Pons (tissue), 1 donor: ENCODE measurements at places on chromosomes 5 and 9.

GRCh38 chr5:142944140-142944539, 174.0 kb downstream of the ARHGAP26 start:
- no peak for DNase-seq

DNA sequence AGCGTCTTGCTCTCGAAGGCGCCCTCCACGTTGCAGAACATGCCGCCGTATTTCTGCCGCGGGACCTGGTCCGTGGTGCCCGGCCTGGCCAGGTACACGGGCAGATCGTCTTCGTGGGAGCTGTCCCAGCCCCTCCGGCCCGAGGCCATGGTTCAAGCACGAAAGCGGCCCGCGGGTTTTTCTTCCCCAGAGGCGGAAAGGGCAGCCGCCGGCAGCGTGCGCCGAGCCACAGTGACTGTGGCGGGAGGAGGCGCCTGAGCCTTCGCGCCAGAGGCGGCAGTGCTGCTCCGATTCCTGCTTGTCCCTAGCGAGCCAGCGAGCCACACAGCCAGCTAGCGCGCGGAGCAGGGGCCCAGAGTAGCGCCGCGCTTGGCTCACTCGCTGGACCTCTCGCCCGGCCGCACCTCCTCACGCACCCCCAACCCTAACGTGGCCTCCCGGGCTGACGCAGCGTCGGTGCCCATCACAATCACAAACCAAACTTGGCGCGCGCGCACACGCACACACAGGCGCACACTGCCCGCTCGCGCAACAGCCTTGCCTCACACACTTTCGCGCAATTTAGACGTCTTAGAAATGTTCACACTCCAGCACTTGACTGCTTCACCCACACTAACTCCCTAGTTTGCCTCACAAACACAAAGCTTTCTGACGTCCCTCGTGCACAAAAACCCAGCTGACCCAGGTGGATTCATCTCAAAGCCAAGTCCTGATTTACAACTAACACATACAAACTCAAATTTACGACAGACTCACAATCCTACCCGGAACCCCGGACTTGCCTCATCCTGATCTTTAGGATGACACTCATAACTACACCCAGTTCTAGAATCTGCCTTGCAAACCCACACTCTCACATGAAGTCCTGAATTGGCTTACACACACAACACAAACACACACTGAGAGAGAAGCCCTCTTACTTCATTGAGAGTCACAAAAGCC, at the start of gene DPYSL3:
TSS of gene DPYSL3 (minus strand) at position 359 of the 942 bp plus-strand sequence. CDS start at position 149, 210 bp downstream.
- DNase-seq: peak; percentile 32

DNA sequence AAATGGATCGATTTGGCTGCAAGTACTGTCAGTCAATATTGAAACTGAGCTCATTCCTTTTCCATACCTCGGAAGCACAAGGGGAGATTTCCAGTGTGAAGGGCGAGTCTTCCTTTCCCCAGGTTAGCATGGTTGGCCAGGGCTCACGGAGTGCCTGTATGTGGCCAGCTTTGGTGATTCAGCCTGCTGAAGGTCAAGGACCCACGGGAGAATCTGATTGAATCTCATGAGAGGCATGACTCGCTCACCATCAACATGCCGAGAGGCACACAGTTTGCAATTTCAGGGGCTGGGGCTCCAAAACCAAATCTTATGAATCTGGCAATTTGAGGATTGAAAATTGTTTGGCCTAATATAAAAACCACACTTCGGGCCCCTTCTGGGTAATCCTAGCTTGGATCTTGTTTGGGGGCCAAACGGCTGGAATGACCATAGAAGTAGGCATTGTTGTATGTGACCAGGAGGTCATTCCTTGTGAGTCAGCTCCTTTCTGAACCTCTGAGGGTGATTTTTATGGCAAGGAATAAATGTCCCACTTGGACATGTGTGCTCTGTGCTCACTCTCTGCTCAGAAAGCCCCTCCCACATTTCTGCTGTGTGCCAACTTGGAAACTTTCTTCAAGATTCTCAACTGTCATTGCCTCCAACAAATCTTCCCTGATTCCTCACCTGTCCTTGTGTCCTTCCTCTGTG, 69.8 kb downstream of the DOCK2 start:
- DNase-seq: no peak

- DNase-seq: no peak
Measured at GRCh38 chr9:103999375-104000062, 94.6 kb upstream of the SMC2 start.

GRCh38 chr9:126761274-126761673, 43.6 kb upstream of the ZBTB43 start:
- no peak for DNase-seq

GRCh38 chr9:110126986-110127864, 80.7 kb downstream of the C9orf152 start:
- no peak for DNase-seq

DNA sequence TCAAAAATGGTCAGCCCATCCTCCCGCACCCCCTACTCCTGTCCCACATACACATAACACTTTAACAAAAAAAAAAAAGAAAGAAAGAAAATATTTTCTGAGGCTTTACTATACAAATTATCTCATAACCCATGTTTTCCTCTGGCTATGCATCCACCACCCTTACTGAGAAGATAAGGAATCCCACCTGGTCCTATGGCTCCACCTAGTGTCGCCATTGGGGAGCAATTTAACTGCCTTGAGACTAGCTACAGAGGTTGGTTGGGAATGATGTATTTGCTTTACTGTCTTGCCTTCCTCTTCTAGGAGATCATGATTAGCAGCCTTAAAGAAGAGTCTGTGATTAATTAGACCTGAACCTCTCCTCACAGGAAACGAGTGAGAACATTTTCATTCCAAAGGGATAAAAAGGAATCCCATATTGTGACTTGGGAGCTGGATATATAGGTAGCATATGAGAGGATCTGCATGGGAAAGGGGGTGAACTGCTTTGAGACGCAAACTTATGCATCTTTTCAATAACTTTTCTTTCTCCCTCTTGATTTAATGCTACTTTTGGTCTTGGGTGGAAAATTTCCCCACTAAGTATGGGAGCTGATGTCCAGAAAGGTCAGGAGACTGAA, 77.7 kb upstream of the SELENOP start:
- peak; percentile 97 for DNase-seq

DNA sequence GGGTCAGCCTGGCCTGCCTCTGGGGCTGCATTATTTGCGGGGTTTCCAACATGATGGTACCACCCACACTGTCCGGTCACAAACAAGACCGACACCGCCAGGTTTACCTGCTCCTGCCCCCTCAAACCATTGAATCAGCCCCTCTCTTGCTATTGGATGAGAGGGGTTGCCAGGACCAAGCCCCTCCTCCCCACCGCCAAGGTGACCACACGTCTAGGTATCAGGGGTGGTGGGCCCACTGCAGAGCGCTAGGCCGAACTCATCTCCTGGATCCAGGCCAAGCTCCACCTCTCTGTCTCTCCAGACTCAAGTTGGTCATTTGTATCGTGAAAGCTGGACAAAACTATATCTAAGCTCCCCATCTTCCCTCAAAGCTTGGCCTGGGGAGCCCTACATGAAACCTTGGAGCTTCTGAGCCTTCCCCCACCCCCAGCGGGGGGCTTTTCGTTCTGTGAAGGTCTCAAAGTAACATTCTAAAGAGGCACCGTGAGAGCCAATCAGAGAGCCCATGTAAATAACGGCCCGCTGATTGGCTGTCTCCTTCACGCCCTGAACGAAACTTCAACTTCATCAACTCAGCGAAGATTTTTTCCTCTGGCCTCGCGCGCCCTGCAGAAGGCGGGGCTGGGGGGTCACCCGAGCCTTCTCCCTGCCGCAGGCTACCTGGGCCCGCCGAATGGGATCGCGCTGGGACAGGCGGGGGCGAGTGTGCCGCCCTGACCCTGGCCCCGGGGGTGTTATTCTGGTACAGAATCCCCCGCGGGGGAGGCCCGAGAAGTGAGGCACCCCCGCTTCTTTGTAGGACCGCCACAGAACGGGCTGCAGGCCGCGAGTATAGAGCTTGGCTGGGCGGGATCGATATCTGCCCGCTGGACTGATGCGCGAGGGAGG, 49.6 kb upstream of the PSD2 start:
- DNase-seq: peak; percentile 86

- DNase-seq: no peak
Measured at GRCh38 chr5:30069441-30070263, 1123.8 kb upstream of the CDH6 start.

DNA sequence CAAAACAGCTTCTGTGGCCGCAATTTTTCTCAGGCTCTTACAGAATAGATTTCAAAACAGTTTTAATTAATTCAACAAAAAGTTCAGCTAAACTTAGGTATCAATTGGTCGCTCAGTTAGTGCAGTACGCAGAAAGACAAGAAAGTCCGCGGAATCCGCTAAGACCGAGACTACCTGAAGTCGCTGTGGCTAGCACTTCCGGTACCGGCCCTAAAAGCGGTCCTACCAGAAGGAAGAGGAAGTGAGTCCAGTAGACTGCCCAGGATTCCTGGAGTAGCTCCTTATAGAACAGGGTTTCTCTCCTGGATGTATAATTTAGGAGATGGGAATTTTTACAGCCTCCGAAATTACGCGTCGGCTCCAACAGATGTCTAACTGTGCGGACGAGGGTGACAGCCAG, 16.6 kb upstream of the PCDHB2 start:
- DNase-seq: no peak

- DNase-seq: no peak
Measured at GRCh38 chr9:113578882-113579282, 115.4 kb downstream of the RGS3 start.

GRCh38 chr5:6501701-6502100, 53.0 kb downstream of the UBE2QL1 start:
- no peak for DNase-seq

- peak; percentile 53 for DNase-seq
Measured at GRCh38 chr5:15995341-15996052, 184.1 kb downstream of the MARCHF11 start.

DNA sequence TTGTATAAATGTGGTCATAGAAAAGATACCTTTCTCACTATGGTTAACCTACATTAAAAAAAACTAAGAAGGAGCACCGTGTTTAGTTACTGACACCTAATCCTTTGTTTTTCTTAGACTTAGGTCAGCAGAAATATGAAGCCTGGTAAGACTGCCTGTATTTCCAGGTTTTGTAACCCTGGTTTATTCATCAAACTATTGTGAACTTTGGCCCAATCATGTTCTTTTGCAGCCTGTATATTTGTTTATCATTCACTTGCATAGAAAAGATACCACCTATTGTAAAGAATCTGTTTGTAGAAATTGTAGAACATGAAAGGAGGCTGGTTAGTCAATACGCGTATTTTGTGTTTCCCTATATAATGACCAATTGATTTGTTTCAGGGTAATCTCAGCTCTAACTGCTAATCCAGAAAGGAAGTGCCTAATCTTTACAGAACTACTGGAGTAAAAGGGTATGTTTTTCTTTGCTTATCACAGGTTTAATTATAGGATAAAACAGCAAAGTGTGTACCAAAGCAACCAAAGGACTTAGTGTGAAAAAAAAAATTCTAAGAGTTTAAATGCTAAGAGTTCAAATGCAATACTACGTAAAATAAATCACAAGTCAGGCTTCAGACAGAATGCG, 103.6 kb downstream of the LURAP1L start:
- DNase-seq: no peak

- peak; percentile 76 for DNase-seq
Measured at GRCh38 chr5:150272531-150272930, 17.0 kb downstream of the CAMK2A start.

DNA sequence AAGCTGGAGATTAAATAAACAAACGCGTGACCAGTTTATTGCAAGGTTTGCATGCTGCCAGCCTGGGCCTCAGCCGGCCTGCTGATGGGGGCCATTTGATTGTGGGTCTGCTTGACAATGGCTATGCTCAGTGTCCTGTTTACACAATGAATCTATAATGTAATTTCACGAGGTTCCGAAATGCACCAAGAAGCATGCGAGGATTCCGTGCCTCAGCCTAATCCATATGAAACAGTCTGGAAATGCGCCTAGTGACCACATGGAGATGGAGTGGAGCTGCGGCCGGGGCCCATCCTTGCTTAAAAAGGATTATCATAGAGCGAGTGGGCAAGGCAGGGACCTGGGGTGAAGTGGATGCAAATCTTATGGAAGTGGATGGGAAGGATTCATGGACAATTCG, 382.4 kb downstream of the CDK5RAP2 start:
- no peak for DNase-seq

DNA sequence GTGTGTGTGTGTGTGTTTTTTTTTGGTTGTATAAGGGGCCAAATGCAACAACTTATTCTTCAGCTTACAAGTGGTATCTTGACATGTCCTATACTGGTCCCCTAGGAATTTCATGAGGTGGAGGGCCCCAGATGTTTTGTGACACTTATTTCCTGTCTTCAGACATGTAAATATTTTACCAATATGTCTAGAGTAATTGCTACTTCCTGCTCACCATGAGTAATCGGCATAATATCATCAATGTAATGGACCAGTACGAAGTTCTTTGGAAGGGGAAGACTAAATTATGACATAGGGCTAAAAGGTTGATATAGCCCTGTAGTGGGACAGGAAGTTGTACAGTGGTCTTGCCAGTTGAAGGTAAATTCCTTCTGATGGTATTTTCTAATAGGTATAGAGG, 3.7 kb upstream of the OTULIN start:
- DNase-seq: no peak

DNA sequence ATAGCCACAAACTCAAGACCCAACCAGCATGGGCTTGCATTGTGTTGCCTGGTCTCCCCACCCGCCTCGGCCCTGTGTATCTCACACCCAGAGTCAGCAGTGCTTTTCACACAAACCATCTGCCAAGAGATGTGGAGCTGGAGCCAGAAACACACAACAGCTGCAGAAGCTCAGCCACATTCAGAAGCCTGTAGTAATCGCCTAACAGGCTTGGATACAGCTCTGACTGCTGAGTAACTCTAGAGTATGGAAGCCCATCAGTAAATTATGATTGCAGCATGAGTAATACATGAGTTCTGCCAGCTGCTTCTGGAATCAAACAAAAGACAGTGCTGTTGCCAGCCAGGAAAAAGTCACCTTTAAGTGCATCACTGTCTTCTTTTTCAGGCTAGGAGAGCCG, 16.0 kb downstream of the TEK start:
- peak; percentile 47 for DNase-seq

DNA sequence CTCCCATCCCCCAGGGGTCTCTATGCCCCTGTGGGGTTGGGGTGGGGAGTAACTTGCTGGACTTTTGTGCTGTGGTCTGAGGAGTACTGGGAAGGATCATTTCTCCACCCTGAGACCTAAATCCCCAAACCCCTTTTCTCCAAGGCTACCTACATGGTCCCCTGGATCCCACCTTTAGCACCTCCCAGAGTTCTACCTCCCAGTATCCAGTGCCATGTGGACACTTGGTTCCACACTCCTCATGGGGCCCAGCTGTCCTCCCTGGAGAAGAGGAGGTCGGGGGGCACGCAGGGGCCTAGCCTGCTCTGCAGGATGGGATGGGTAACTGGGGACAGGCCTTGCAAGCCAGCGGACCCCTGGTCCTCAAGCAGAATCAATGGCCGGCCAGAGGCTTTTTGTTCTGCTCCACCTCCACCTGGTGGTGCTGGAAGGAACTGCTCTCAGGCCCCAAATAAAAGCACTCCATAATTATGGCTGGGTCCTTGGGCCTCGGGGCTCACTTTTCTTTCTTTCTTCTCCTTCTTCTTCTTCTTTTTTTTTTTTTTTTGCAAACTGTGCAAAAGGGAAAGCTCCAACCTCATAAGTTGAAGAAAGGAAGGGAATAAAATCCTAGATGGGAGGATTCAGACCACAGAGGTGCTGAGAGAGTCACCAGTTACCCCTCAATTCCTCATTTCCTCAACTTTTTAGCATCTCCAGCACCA, 68.4 kb downstream of the PSD2 start:
- DNase-seq: peak; percentile 69

GRCh38 chr5:151023651-151024050, 3.3 kb downstream of the GPX3 start:
- DNase-seq: no peak

GRCh38 chr9:87179553-87180340, 232.4 kb upstream of the GAS1 start:
- DNase-seq: no peak

GRCh38 chr9:135073081-135073740, 14.3 kb upstream of the OLFM1 start:
- DNase-seq: no peak

GRCh38 chr9:108197899-108198298, 657.9 kb downstream of the ACTL7B start:
- no peak for DNase-seq
